Activated CD4-positive, alpha-beta T cell treated with anti-CD3 and anti-CD28 coated beads for 36 hours (primary cell): ENCODE measurements at places on chromosomes 4 and X. TPM values are rescaled to one million over a fixed set of nuclear protein-coding genes. Genes with fewer than 3 reads are reported as not detected.

ATP8A1 gene
- 15.1 TPM for total RNA-seq

RPA4 gene
- 0.30 TPM for total RNA-seq

CORIN gene
- not detected for total RNA-seq

AKAP14 gene
- not detected for total RNA-seq

SOWAHB gene
- total RNA-seq, result not detected

RCHY1 gene
- total RNA-seq, result 32.9 TPM

GRCh38 chr4:1404573-1405253, 1.5 kb downstream of the NKX1-1 start:
- no peak for DNase-seq
- H3K36me3 ChIP-seq, result no peaks in the 10 kb centered on the region
- no peak overlapping the region for H3K27ac ChIP-seq
- H3K4me3 ChIP-seq, result no peak overlapping the region
- H3K27me3 ChIP-seq, result peaks cover 43% of the 10 kb centered on the region

GRCh38 chrX:133913009-133913408, 72.4 kb downstream of the GPC3 start:
- H3K4me3 ChIP-seq, result no peak overlapping the region
- DNase-seq, result no peak
- no peak overlapping the region for H3K27ac ChIP-seq

GRCh38 chr4:141636771-141637460, 533 bp downstream of the IL15 start:
- peak overlapping the region; percentile 67 for H3K27ac ChIP-seq
- DNase-seq, result peak; percentile 50
- H3K4me1 ChIP-seq, result peaks cover 18% of the 10 kb centered on the region
- peak overlapping the region; percentile 86 for H3K4me3 ChIP-seq
- no peaks in the 10 kb centered on the region for H3K36me3 ChIP-seq
- peaks cover 19% of the 10 kb centered on the region for H3K27me3 ChIP-seq

DNA sequence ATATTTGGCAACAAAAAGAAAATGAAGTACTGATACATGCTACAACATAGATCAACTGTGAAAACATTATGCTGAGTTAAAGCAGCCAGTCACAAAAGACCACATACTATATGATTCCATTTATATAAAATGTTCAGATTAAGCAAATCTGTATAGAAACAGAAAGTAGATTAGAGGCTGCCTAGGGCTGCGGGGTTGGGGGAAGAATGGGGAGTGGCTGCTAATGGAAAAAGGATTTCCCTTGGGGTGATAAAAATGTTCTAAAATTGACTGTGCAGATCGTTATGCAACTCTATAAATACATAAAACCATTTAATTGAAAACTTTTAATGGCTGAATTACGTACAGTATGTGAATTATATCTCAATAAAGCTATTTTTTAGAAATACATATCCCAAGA, 46.8 kb downstream of the NEK1 start:
- no peak overlapping the region for H3K4me3 ChIP-seq
- DNase-seq, result no peak
- H3K36me3 ChIP-seq, result peaks cover 4% of the 10 kb centered on the region
- H3K4me1 ChIP-seq, result peaks cover 5% of the 10 kb centered on the region

DNA sequence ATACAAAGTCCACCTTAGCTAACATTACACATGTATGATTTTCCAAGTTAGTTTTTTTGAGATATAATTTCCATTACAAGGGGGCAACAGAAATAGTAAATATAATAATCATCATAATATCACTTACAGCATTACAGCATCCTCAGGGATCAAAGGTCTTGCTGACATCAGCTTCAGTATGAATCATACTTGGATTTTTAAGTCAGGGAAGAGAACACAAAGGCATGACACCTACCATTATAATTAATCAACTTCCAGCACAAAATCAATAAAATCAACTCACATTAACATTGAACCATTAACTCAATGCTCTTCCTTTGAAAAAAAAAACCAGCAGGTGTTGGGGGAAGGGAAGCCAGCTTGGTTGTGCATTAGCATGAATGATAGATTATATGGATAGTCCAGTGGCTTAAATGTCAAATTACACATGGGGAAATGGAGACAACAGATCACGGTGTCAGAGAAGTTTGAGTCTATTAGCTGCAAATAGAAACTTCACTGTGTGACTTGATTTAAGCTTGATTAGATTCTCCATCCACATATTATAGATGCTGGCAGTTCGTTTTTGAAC, 66.9 kb upstream of the CAPN6 start:
- H3K36me3 ChIP-seq, result no peaks in the 10 kb centered on the region
- H3K27me3 ChIP-seq, result no peaks in the 10 kb centered on the region
- no peak overlapping the region for H3K27ac ChIP-seq
- DNase-seq, result no peak
- H3K4me1 ChIP-seq, result no peaks in the 10 kb centered on the region
- no peak overlapping the region for H3K4me3 ChIP-seq

GRCh38 chr4:73817341-73817740, 19.1 kb upstream of the CXCL6 start:
- H3K27me3 ChIP-seq, result no peaks in the 10 kb centered on the region
- H3K4me3 ChIP-seq, result no peak overlapping the region
- H3K36me3 ChIP-seq, result no peaks in the 10 kb centered on the region
- no peak overlapping the region for H3K27ac ChIP-seq

GRCh38 chrX:46812445-46812844, 24.4 kb upstream of the RP2 start:
- H3K4me3 ChIP-seq, result no peak overlapping the region
- H3K4me1 ChIP-seq, result no peaks in the 10 kb centered on the region
- H3K36me3 ChIP-seq, result no peaks in the 10 kb centered on the region
- H3K27me3 ChIP-seq, result peaks cover 5% of the 10 kb centered on the region

- no peak overlapping the region for H3K27ac ChIP-seq
- DNase-seq, result no peak
- peaks cover 6% of the 10 kb centered on the region for H3K27me3 ChIP-seq
- H3K4me3 ChIP-seq, result no peak overlapping the region
Measured at GRCh38 chr4:153220682-153221395, 16.6 kb downstream of the TRIM2 start.

- H3K4me1 ChIP-seq, result no peaks in the 10 kb centered on the region
- H3K36me3 ChIP-seq, result no peaks in the 10 kb centered on the region
- no peak overlapping the region for H3K27ac ChIP-seq
- peaks cover 6% of the 10 kb centered on the region for H3K27me3 ChIP-seq
- no peak overlapping the region for H3K4me3 ChIP-seq
- DNase-seq, result no peak
Measured at GRCh38 chrX:53333853-53334252, 52.5 kb upstream of the IQSEC2 start.

- H3K4me3 ChIP-seq, result no peak overlapping the region
- H3K36me3 ChIP-seq, result no peaks in the 10 kb centered on the region
- no peaks in the 10 kb centered on the region for H3K27me3 ChIP-seq
- DNase-seq, result no peak
- no peak overlapping the region for H3K27ac ChIP-seq
Measured at GRCh38 chr4:75714011-75714410, 10.4 kb upstream of the USO1 start.

DNA sequence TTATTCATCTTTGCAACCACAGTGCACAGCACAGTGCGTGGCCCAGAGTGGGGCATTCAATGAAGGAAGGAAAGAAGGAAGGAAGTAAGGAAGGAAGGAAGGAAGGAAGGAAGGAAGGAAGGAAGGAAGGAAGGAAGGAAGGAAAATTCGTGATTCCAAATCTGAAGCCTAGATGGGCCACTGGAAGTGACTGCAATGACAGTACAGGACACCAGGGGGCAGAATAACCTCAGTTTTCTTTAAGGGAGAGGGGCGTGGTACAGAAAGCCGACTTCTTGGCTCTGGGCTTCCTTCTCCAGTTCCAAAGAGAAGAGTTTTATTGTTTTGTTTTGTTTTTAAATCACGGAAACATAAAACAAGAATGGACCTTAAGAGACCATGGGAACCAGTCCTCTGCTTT, 47.8 kb downstream of the APLN start:
- H3K27me3 ChIP-seq, result no peaks in the 10 kb centered on the region
- peaks cover 11% of the 10 kb centered on the region for H3K4me1 ChIP-seq
- H3K27ac ChIP-seq, result peak overlapping the region; percentile 48
- H3K36me3 ChIP-seq, result no peaks in the 10 kb centered on the region
- peak; percentile 59 for DNase-seq

DNA sequence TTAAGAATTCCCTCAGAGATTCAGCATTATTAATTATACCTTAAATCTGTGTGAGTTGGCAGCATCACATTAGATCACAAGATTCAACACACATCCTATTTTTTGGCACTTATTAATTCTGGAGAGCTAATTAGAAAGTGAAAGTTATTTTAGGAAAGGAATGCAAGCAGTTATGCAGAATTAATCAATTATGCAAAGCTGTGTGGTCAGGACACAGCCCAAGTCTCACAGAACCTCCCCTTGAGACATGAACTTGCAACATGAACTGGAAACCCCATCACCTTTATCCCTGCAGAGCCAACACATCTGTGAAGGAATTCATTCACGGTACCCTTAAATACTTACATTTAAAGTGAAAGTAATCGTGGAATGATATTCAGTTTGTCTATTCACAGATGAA, 80.5 kb downstream of the TSPAN5 start:
- peaks cover 37% of the 10 kb centered on the region for H3K4me1 ChIP-seq
- H3K27me3 ChIP-seq, result no peaks in the 10 kb centered on the region
- peaks cover 17% of the 10 kb centered on the region for H3K36me3 ChIP-seq
- no peak overlapping the region for H3K4me3 ChIP-seq

DNA sequence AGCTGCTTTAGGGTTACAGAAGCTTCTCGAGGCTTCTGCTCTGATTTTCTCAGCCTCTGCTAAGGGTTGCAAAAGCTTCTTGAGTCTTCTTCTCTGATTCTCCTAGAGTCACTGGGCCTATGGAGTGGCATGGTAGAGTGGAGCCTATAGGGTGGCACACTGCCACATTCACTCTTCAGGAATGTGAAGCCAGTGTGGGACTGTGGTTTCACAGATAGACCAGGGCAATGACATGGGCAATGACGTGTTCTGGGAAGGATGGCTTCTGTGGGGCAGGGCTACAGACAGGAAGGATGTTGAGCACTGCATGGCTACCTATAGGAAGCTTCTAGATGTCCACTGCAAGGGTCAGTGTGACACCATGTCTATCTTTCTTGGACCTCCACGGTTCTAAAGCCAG, 11.0 kb upstream of the MAMLD1 start:
- H3K27me3 ChIP-seq, result no peaks in the 10 kb centered on the region
- H3K36me3 ChIP-seq, result no peaks in the 10 kb centered on the region
- no peak for DNase-seq
- H3K27ac ChIP-seq, result no peak overlapping the region
- H3K4me3 ChIP-seq, result no peak overlapping the region

DNA sequence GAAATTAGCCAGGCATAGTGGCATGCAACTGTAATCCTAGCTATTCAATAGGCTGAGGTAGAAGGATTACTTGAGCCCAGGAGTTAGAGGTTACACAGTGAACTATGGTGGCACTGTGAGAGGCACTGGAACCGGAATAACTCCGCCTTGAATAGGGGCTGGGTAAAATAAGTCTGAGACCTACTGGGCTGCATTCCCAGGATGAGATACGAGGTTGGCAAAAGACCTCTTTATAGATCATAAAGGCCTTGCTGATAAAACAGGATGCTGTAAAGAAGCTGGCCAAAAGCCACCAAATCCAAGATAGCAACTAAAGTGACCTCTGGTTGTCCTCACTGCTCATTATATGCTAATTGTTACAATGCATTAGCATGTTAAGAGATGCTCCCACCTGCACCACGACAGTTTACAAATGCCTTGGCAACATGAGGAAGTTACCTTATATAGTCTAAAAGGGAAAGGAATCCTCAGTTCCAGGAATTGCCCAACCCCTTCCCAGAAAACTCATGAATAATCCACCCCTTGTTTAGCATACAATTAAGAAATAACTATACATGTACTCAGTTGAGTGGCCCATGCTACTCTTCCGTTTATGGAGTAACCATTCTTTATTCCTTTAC, 88.6 kb downstream of the CENPC start:
- H3K27ac ChIP-seq, result no peak overlapping the region
- no peak overlapping the region for H3K4me3 ChIP-seq
- DNase-seq, result no peak
- peaks cover 37% of the 10 kb centered on the region for H3K36me3 ChIP-seq

GRCh38 chrX:71536285-71536684, 3.4 kb downstream of the OGT start:
- DNase-seq, result peak; percentile 66
- peaks cover 21% of the 10 kb centered on the region for H3K4me1 ChIP-seq
- peak overlapping the region; percentile 94 for H3K27ac ChIP-seq
- H3K4me3 ChIP-seq, result peak overlapping the region; percentile 96
- H3K27me3 ChIP-seq, result no peaks in the 10 kb centered on the region

DNA sequence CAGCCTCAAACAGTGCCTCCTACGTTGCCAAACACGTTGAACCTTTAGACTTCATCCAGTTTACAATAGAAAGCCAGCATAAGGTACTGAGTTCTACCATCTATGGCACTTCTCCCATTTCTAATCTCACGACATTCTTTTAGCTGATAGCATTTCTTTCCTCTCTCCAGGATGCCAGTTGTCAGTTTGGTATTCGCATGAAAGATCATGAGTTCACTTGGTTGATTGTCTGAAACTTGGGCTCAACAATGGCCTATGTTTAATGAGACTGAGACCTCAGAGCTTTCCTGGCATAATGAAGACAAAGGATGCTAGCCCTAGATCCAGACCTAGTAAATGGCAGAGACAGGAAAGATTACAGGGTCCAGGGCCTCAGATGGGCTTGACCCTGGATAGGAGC, 69.2 kb upstream of the SPRY1 start:
- H3K27me3 ChIP-seq, result no peaks in the 10 kb centered on the region
- H3K4me3 ChIP-seq, result no peak overlapping the region
- H3K36me3 ChIP-seq, result no peaks in the 10 kb centered on the region
- no peak for DNase-seq
- H3K4me1 ChIP-seq, result no peaks in the 10 kb centered on the region

GRCh38 chr4:56130606-56131155, 181.9 kb downstream of the CEP135 start:
- H3K36me3 ChIP-seq, result no peaks in the 10 kb centered on the region
- no peak for DNase-seq
- peaks cover 5% of the 10 kb centered on the region for H3K27me3 ChIP-seq
- no peak overlapping the region for H3K4me3 ChIP-seq
- H3K4me1 ChIP-seq, result no peaks in the 10 kb centered on the region

DNA sequence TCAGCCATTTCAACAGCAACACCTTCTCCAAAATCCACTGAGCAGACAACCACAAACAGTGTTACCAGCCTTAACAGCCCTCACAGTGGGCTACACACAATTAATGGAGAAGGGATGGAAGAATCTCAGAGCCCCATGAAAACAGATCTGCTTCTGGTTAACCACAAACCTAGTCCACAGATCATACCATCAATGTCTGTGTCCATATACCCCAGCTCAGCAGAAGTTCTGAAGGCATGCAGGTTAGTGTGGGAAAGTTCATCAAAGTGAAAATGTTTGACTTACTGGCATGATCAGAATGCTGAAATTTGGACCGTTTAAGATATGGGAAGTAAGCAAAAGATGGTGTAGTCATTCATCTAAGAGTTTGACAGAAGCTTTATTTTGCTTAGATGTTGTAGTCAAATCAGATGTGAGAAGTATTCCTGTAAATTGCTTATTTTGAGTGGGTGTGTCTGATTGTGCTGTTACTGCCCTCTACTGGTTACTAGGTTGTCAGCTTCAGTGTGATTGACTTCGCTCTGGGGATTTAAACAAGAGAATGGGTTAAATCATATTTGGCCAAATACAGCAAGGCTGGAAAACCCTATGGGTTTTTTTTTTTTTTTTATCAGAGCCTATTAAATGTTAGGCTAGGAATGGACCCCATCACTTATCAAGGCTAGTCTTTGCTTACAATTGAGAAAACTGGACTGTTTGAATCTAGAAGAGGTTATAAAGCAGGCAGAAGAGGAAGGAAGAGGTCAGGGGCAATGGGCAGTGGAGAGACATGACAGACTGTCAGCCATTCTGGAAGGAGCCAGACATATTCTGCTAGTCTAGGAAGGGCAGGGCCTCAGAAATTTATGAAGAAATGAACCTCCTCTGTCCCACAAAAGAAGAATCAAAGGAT, 130.3 kb downstream of the DIPK2B start:
- H3K27me3 ChIP-seq, result no peaks in the 10 kb centered on the region
- no peak overlapping the region for H3K4me3 ChIP-seq
- H3K36me3 ChIP-seq, result peaks cover 41% of the 10 kb centered on the region
- peak overlapping the region; percentile 78 for H3K27ac ChIP-seq
